Activated CD8-positive, alpha-beta memory T cell treated with anti-CD3 and anti-CD28 coated beads for 48 hours (primary cell): ENCODE measurements at places on chromosomes 11 and 22.
A peak's percentile ranks its signal among the peaks of the same experiment; 100 is the strongest.

DNA sequence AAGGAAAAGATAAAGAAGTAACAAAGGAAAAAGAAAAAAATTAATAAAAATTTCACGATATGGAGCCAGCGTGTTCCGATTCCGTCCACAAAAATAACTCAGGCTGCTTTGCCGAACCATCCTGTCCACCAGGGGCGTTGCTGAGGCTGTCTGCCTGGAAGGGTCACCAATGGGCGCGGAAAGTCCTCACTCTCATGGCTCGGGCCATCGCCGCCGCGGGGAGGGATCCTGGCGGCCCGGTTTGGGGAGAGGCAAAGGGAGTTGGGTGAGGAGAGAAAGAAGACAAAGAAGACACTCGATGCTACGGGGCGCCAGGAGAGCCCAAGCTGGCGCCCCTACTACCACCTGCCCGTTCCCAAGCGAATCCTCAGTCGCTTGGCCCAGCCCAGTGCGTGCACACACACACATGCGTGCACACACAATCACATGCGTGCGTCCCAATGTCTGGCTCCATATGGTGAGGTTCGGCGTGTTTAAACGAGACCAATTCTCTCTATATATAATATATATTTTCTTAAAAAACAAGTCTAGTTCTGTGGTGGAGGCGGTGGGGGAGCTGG lies 5.6 kb upstream of the PYGM start:
- no peak for DNase-seq

DNA sequence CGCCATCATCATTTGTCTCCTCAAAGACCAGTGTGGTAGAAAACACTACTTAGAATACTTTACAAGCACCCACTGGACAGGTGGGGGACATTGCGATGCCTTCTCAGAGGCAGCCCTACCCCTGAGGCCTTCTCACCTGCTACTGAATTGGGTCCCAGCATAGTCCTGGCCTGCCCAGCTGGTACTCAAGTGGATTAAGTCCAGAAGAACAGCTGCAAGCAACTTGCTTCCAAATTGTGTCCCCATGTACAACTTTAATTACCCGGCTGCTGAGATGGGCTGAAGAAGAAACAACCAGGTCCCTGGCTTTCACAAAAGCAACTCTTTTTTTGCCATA lies 12.3 kb downstream of the ABTB2 start:
- no peak for DNase-seq

GRCh38 chr22:38347944-38348750 lies 30.9 kb upstream of the CSNK1E start:
- DNase-seq, result no peak

GRCh38 chr22:48682504-48682903 lies 1145.2 kb downstream of the BRD1 start:
- DNase-seq, result no peak

DNA sequence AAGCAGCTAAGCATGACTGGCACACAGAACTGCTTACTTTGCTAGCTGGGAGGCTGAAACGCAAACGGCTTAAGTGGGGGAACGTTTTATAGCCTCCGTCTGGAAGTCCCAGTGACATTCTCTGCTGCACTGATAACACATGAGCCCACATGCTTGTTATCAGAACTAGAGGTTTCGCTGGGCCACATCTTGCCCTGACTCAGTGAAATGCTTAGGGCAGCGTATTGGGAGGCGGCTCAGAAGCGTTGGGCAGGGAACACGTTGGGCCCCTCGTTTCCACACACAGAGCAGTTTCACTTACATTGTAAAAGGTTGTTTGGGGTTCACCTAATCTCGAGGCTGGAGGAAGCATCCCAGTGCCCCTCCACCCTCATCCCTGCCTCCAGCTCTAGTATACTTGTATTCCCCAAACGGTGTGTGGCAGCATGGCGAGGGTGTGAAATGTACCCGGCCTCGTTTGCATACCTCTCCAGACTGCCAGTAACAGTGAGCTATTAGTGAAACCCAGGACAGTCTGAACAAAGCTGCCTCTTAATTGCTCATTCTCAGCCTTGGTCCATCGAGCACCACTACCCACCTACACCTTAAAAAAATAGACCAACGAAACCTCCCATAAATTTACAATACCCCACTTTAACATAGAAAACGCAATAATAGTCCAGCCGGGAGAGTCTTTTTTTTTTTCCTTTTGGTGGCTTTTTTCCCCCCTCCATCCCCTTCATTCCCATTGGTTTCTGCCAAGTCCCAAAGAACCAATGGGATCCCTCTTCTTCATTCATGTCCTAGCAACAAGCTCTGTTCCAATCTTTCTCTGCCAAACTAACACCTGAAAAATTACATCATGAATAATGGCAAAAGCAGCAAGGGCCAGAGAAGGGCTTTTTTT lies 218.8 kb upstream of the SORL1-AS1 start:
- DNase-seq, result no peak

- no peak for DNase-seq
Observed at GRCh38 chr11:27618281-27618915, 81.9 kb downstream of the BDNF start.

GRCh38 chr11:69439651-69440464 lies 41.6 kb upstream of the LINC01488 start:
- DNase-seq, result no peak

DNA sequence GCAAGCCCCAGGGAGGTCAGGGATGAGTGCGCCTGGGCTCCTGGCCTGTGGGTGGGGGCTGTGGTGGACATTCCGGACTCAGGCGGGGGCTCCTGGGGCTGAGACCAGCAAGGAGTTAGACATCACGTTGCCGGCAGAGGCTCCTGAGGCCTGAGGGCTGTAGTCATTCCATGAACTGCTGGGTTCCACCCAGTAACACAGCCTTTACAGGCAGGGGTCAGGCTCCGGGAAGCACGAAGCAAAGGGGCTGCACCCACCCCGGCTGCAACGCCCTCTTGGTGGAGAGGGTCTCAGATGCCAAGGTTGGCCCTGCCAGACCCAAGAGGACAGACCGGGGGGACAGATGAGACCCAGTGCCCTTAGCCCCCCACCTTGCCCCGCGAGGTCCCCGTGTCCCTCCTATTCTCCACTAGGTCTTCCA lies 9.0 kb downstream of the TNNT3 start:
- no peak for DNase-seq

- no peak for DNase-seq
Observed at GRCh38 chr11:59773083-59773440, 17.9 kb downstream of the STX3 start.

- DNase-seq, result no peak
Observed at GRCh38 chr11:24723231-24723630, 226.4 kb downstream of the LUZP2 start.

- DNase-seq, result no peak
Observed at GRCh38 chr22:42461511-42461910, 29.3 kb upstream of the NFAM1 start.

DNA sequence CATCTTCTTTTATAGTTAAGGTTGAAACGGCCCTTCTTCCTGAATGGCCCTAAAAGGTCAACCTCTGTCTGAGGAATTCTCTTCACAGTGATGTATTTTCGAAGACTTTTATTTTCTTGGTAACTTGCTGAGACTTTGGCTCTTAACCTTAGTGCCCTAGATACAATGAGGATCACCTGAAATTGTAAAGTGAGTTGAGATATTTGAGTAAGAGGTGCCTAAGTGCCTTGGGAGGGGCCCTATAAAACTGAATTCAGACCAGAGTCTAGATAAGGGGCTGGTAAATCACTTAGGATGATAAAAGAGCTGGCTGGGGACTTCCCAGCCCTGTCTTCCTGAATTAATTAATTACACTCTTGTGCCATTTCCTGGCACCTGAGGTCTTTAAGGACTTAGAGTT lies 505.6 kb upstream of the KIRREL3 start:
- no peak for DNase-seq

GRCh38 chr11:69292221-69292648 lies 1.7 kb upstream of the MYEOV start:
- no peak for DNase-seq

- no peak for DNase-seq
Observed at GRCh38 chr11:131696690-131697089, 326.3 kb downstream of the NTM start.

- DNase-seq, result no peak
Observed at GRCh38 chr22:33625959-33626358, 294.3 kb downstream of the LARGE1 start.

DNA sequence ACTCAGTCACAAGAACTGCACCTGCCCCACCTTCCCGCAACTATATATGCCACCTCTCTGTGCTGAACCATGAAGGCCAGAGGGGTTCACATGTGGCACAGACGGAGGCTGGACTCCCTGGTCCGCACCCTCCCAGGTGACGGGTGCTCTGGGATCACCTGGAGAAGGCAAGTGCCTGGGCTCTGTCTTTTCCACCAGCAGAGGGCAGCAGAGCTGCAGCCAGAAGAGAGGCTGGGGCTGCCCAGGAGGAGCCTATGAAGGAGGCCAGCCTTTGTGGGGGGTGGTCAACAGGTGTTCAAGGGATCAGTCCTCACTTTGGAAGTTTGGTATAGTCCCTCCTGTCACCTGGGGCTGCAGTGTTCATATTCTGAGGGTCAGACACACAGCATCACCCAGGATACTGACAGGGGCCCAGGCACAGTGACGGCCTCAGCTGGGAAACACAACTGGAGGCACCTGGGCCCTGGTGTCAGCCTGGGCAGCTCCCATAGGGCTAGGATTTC lies 39.2 kb upstream of the IGLL5 start:
- DNase-seq, result peak; percentile 41

DNA sequence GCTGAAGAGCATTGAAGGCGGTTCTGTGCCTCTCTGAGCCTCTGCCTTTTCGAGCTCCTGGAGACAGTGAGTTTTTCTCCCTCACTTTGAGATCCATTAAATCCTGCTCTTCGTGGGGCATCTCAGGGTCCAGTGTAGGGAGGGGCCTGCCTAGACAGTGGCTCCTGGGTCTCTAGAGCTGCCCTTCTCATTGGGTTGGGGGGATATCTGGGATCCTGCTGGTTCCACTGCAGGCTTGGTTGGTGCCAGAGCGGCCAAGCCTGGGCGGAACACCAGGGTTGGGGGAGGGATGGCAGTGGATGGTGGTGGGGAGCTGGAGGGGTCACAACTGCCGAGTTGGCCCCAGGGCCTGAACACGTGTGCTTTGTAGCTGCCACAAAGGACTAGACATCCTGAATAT lies 52.2 kb upstream of the CARS1 start:
- no peak for DNase-seq

- no peak for DNase-seq
Observed at GRCh38 chr11:112518371-112518770, 257.7 kb upstream of the PLET1 start.

DNA sequence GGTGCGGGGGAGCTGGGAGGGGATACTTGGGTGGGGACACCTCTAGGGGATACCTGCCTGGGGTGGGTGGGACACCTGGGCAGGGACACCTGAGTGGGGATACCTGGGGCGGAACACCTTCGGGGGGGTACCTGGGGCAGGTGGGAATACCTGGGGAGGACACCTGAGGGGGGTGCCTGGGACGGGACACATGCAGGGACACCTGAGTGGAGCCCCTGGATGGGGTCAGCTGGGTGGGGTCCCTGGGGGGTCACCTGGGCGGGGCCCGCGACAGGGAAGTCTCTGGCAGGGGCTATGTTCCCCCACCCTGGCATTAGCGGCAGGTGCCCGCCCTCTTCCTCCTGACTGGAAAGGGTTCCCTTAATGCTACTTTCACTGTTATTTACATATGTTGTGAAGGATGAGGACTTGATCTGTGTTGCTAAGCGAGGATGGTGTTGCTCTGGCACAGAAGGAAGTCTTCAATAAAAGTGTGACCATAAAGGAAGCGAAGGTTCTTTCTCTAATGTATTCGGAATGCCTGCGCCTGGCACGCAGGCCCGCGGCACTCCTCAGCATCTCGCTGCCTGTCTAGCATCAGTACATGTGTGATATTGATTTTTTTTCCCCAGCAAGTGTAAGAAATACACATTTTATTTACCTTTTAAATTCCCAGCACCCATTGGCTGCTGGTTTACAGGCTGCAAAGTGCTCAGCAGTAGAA lies 801.7 kb downstream of the BRD1 start:
- no peak for DNase-seq

GRCh38 chr11:125670172-125670571 lies 10.5 kb downstream of the ACRV1 start:
- DNase-seq, result no peak

DNA sequence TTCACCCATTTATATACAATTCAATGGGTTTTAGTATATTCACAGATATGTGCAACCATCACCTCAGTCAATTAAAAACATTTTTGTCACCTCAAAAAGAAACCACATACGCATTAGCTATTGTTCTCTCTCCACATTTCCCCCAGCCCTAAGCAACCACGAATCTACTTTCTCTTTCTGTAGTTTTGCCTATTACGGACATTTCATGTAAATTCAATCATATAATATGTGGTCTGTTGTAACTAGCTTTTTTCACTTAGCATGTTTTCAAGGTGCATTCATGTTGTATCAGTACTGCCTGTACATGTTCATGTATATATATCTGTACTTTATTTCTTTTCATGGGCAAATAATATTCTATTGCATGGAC lies 104.7 kb upstream of the RRM1 start:
- DNase-seq, result no peak

DNA sequence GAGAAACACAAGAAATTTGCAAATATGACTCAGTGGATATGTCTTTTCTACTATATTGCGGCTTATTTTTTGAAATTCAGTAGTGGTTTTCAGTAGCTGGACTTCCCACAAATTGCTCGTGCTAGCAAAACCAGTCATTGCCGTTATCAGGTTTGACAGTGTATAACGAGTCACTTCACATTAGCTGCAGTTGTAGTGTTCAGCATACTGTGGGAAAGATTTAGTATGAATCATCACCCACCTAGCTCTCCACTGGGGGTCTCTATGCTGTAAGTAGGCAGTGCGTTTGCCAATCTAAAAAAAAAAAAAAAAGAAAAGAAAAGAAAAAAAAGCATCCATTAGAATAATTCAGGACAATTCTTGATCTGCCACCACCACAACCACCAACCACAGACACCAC lies 1318.9 kb downstream of the LRRC4C start:
- DNase-seq, result no peak

DNA sequence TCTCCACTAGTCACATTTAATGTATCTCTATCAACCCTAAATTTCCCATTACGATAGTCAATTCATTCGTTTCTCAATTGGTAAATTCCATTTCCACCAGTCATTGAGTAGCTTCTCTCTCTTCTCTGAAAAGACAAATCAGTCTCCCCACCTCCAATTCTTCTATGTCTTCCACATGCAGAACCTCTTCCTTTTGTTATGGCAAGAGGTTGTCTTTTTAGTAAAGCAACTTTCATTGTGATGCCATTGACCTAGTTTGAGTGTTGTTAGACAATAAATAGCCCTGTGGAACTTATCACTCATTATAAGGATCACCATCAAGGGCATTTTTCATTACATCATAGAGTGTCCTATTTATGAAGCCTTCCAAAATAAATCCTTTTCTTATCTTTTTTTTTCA lies 340.9 kb downstream of the LRRC4C start:
- DNase-seq, result no peak

- DNase-seq, result no peak
Observed at GRCh38 chr11:128105950-128106349, 481.4 kb downstream of the ETS1 start.

- no peak for DNase-seq
Observed at GRCh38 chr11:86291466-86292262, 10.4 kb upstream of the HIKESHI start.

GRCh38 chr22:17970201-17970708 lies 54.1 kb downstream of the MICAL3 start:
- no peak for DNase-seq

GRCh38 chr11:2507945-2508749 lies 63.3 kb downstream of the KCNQ1 start:
- DNase-seq, result no peak

GRCh38 chr22:42489000-42489399 lies 30.6 kb downstream of the RRP7A start:
- no peak for DNase-seq
